SK-N-DZ (cell line): ENCODE measurements at places on chromosomes 4 and X.

- DNase-seq: no peak
Observed at GRCh38 chr4:14008494-14008893, 381.0 kb upstream of the BOD1L1 start.

- peak; percentile 29 for DNase-seq
Observed at GRCh38 chrX:45070116-45071007, 130.3 kb downstream of the DIPK2B start.

GRCh38 chr4:99002279-99002678, 6.8 kb downstream of the METAP1 start:
- no peak for DNase-seq

GRCh38 chr4:13626492-13627177, 890 bp downstream of the BOD1L1 start:
- no peak for DNase-seq

GRCh38 chr4:76156635-76157034, 8.4 kb upstream of the NUP54 start:
- no peak for DNase-seq

- DNase-seq: no peak
Observed at GRCh38 chr4:66640233-66640990, 904.9 kb downstream of the CENPC start.

GRCh38 chr4:44869985-44870384, 143.6 kb upstream of the GNPDA2 start:
- DNase-seq: no peak

- DNase-seq: no peak
Observed at GRCh38 chrX:148470324-148470723, 30.1 kb upstream of the AFF2 start.

DNA sequence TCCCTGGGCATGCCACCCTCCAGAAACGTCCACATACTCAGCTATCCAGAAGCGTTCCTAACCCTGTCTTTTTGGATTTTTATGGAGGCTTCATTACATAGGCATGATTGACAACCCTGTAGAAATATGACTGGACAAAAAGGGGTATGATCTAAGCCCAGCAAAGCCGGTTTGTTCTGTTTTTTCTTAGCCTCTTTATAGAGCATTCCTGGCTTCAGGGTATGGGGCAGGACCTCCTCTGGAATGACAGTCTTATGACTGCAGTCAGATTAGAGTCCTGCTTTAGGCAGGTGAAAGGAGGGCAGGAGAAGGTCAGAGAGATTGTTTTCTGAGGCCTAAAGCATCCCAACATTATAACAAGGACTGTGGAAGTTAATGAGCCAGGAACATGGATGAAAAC, 137.4 kb downstream of the DCLK2 start:
- no peak for DNase-seq

GRCh38 chr4:38179690-38180377, 219.6 kb downstream of the PTTG2 start:
- peak; percentile 53 for DNase-seq

GRCh38 chr4:65943076-65943475, 272.8 kb upstream of the EPHA5 start:
- no peak for DNase-seq

DNA sequence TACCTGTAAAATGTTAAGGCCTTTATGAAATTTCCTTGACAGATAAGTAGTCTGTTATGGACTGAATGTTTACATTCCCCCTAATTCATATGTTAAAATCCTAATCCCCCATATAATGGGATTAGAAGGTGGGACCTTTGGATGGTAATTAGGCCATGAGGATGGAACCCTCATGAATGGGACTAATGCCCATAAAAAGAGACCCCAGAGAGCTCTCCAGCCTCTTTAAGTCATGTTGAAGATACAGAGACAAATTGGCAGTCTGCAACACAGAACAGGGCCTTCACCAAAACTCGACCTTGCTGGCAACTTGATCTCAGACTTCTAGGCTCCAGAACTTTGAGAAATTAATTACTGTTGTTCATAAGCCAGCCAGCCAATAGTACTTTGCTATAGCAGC, 1344.5 kb upstream of the PCDH7 start:
- no peak for DNase-seq

GRCh38 chr4:39354254-39354552, 12.0 kb downstream of the RFC1 start:
- no peak for DNase-seq

DNA sequence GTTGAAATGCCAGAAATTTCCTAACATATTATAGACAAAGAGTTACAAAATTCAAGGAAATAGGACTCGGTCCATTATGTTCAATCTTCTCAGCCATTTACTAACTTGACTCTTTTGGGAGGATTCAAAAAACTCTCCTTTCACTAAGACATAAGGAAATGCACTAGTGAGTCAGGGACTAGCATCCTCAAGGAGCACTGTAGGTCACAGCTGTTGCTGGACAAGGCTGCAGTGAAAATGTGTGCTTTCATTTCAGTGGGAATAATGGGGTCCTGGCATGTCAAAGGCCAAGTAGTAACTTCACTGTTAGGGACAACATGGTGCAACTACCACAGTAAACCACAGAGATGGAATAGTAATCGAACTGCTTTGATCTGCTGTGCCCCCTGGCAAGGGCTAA, 56.9 kb upstream of the ABCG2 start:
- no peak for DNase-seq

DNA sequence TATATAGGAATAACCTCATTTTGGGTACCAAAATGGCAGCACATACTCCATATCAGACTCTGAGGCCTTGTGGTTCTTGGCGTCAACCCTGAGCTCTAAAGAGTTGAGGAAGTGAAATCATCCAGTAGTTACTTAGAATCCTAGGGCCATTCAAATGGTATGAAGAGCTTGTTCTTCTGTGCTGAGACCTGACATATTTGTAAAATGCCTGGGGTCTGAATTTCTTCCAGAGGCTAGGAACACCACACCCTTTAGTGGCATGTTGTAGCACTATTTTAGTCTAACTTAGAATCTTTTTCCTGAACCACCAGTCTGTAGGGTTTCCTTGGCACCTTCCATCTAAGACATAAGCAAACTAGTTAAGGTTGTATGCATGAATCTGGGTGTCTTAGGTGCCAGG, 18.1 kb upstream of the GDPD2 start:
- DNase-seq: no peak

- no peak for DNase-seq
Observed at GRCh38 chr4:182189103-182189878, 53.9 kb upstream of the TENM3 start.
